GM12878 (cell line): ENCODE measurements at places on chromosomes 3 and 15. TPM values are rescaled to one million over a fixed set of nuclear protein-coding genes. Genes with fewer than 3 reads are reported as not detected.

DNA sequence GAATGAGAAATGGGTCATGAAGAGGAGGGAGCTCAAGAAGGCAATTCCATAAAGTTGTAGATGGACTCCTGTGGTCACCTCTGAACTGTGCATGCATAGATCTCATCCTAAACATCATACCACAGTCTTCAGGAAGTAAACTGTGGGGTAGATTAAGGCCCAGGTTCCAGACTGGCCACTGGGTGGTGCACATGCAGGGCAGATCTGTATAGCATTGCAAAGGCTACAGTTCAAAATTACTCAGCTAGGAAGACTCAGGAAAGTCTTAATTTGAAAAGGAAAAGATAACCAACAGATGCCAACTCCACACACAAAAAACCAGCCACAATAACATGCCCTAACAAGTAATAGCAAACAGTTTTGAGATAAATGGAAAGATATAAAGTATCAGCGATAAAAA, 20.3 kb downstream of the KY start:
- no peaks in the 10 kb centered on the region for H3K36me3 ChIP-seq
- no peak overlapping the region for H3K27ac ChIP-seq
- no peak overlapping the region for H3K4me3 ChIP-seq
- H3K27me3 ChIP-seq: no peaks in the 10 kb centered on the region

- no peaks in the 10 kb centered on the region for H3K4me1 ChIP-seq
- no peak overlapping the region for H3K4me3 ChIP-seq
- H3K27ac ChIP-seq: no peak overlapping the region
- no peaks in the 10 kb centered on the region for H3K36me3 ChIP-seq
These were observed 246.4 kb upstream of the TLE3 start for GRCh38 chr15:70343961-70344621.

DNA sequence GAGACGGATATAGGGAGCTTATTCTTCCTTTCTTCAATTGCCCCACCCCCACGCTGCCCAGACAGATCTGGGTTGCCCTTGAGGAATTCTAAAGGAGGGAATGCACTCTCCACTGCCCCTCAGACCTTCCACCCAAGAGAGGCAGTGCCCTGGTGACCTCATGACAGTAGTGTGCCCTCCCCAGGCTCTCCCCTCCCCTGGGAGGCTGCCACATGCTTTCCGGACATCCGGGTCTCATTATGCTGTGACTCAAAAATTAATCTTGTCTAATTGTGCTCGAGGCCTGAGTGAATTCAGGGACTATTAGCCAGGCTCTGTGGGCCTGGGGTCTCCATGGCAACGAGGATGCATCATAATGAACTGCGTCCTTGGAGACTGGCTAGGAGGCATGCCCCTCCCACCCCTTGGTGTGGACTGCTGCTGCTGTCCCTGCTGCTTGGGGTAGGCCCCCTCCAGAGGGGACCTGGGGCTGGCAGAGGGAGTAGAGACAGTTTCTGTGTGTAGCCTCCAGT, 20.8 kb downstream of the CORO2B start:
- H3K27me3 ChIP-seq: no peaks in the 10 kb centered on the region; the same call in 1 of the 2 replicates
- no peak overlapping the region for H3K27ac ChIP-seq
- no peaks in the 10 kb centered on the region for H3K4me1 ChIP-seq
- no peaks in the 10 kb centered on the region for H3K36me3 ChIP-seq
- DNase-seq: no peak

DNA sequence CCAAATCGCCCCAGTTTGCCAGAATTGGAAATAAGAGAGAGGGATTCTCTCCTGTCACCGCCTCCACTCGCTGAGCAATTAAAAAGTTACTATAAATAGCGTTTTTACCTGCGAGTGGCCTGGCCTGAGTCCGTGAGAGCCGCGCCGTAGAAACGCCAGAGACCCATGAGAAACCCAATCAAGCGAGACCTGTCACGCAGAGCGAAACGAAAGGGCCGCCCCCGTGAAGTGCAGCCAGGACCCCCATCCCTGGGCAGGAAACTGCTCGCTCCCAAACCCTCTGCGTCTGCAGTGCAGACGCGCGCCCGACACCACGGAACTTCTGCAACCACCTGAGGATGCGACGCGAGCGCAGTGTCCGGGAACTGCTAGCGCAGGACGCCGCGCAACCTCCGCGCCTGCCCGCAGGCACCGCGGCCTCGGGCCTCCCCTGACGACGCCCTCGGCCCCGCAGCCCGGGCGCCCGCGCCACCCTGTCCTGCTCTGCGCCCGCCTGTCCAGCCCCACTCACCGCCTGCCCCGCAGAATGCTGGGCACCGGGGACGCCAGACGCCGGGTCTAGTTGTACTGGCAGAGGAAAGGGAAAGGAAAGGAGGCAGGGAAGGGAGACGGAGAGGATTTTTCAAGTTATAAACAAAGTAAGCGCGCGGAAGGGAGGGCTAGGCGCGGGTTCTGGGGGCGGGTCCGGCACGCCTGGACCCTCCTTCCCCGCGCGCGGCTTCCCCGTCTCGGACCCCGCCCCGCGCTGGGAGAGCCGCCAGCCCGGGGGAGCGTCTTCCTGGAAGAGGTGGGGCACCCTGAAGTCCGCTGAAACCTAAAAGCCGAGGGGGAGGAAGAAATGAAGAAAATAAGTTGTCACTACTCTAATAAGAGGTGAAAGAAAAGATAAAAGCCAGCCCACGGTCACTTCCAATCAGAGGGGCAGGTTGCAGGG, at the start of gene PLSCR4:
TSS of gene PLSCR4 (minus strand) at position 657 of the 934 bp plus-strand sequence. CDS start 29,034 bp downstream, outside the sequence.
- H3K4me1 ChIP-seq: no peaks in the 10 kb centered on the region
- H3K36me3 ChIP-seq: no peaks in the 10 kb centered on the region
- no peak for DNase-seq
- H3K27me3 ChIP-seq: no peaks in the 10 kb centered on the region
- peak within 1 kb of the TSS; percentile 60 for H3K4me3 ChIP-seq

- no peak overlapping the region for H3K27ac ChIP-seq
- H3K27me3 ChIP-seq: no peaks in the 10 kb centered on the region
- no peak overlapping the region for H3K4me3 ChIP-seq
- no peaks in the 10 kb centered on the region for H3K4me1 ChIP-seq
- no peaks in the 10 kb centered on the region for H3K36me3 ChIP-seq
These were observed 10.2 kb upstream of the FAH start for GRCh38 chr15:80142646-80143045.

DNA sequence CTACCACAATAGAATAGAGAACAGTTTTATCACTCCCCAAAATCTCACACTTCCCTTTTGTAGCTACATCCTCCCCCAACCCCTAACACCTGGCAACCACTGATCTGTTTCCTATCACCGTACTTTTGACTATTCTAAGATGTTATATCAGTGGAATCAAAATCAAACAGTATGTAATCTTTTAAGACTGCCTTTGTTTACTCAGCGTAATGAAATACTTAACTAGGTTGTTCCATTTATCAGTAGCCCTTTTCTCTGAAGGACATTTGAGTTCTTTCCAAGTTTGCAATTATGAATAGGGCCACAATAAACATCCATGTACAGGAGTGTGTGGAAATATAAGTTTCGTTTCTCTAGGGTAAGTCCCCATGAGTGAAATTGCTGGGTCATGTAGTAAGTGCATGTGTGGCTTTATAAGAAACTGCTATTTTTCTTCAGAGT, 372.3 kb downstream of the SV2B start:
- no peaks in the 10 kb centered on the region for H3K4me1 ChIP-seq
- H3K27me3 ChIP-seq: no peaks in the 10 kb centered on the region
- DNase-seq: no peak
- no peak overlapping the region for H3K27ac ChIP-seq
- H3K36me3 ChIP-seq: no peaks in the 10 kb centered on the region

GRCh38 chr3:172675441-172676193, 35.2 kb downstream of the NCEH1 start:
- no peaks in the 10 kb centered on the region for H3K36me3 ChIP-seq
- H3K27me3 ChIP-seq: no peaks in the 10 kb centered on the region
- no peak for DNase-seq
- H3K4me1 ChIP-seq: no peaks in the 10 kb centered on the region

GRCh38 chr3:119912220-119912619, 130.3 kb downstream of the NR1I2 start:
- peak overlapping the region; percentile 24; the same call in 1 of the 2 replicates for H3K27ac ChIP-seq
- peaks cover 8% of the 10 kb centered on the region for H3K4me1 ChIP-seq
- DNase-seq: no peak
- H3K36me3 ChIP-seq: peaks cover 11% of the 10 kb centered on the region; the same call in 1 of the 2 replicates
- H3K27me3 ChIP-seq: no peaks in the 10 kb centered on the region
- no peak overlapping the region for H3K4me3 ChIP-seq

DNA sequence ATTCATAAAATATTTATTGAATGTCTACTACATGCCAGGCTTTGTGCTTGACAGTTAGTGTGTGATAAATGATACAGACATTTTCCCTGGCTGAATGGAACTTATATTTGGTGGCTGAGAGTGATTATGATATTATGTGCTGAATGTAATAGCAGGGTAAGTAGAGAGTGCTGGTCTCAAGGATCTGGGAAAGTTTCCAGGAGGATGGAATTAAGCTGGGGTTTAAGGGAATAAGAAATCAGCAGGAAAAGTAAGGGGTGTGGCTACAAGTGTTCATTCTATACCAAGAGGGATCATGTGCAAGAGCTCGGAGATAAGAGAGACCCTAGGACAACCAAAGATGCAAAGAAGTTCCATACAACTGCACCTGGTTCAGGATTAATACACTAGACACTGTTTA, 500.1 kb upstream of the CFAP20DC start:
- H3K4me1 ChIP-seq: no peaks in the 10 kb centered on the region
- H3K27ac ChIP-seq: no peak overlapping the region
- no peaks in the 10 kb centered on the region for H3K27me3 ChIP-seq

DNA sequence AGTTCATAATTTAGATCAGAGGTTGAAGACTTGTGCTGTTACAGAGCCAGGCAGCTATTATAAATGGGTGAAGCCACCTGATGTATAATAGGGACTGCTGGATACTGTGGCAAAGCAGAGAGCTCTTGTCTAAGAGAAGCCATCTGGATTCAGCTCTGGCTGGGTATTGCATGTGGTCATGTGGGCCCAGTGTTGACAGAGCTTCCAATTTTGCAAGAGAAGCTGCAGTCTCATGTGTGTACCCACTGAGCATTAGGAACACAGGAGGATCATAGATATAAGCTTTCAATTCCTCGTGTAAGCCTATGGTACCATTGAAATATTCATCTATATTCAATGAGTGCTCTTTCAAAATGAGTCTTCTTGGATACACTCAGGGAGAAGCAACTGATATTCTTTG, 303.9 kb upstream of the SLCO3A1 start:
- DNase-seq: no peak
- no peaks in the 10 kb centered on the region for H3K27me3 ChIP-seq
- no peak overlapping the region for H3K27ac ChIP-seq
- H3K36me3 ChIP-seq: no peaks in the 10 kb centered on the region
- H3K4me1 ChIP-seq: no peaks in the 10 kb centered on the region
- no peak overlapping the region for H3K4me3 ChIP-seq

GRCh38 chr3:178658694-178659325, 122.6 kb downstream of the KCNMB2 start:
- H3K4me3 ChIP-seq: no peak overlapping the region
- H3K4me1 ChIP-seq: no peaks in the 10 kb centered on the region; the same call in 1 of the 2 replicates
- no peak for DNase-seq
- H3K27ac ChIP-seq: no peak overlapping the region
- no peaks in the 10 kb centered on the region for H3K36me3 ChIP-seq

DNA sequence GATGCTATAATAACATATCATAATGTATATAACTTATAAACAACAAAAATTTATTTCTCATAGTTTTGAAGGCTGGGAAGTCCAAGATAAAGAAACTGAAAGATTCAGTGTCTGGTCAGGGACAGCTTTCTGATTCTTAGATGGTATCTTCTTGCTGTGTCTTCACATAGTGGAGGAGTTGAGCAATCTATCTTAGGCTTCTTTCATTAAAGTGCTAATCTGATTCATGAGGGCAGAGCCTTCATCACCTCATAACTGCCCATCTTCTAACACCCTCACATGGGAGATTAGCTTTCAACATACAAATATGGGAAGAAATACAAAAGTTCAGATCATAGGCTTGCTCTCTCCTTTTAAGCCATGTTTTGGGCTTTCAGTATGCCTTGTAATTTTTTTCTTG, 774.8 kb upstream of the EPHA6 start:
- DNase-seq: no peak
- no peaks in the 10 kb centered on the region for H3K27me3 ChIP-seq
- H3K36me3 ChIP-seq: no peaks in the 10 kb centered on the region
- H3K4me3 ChIP-seq: no peak overlapping the region

DNA sequence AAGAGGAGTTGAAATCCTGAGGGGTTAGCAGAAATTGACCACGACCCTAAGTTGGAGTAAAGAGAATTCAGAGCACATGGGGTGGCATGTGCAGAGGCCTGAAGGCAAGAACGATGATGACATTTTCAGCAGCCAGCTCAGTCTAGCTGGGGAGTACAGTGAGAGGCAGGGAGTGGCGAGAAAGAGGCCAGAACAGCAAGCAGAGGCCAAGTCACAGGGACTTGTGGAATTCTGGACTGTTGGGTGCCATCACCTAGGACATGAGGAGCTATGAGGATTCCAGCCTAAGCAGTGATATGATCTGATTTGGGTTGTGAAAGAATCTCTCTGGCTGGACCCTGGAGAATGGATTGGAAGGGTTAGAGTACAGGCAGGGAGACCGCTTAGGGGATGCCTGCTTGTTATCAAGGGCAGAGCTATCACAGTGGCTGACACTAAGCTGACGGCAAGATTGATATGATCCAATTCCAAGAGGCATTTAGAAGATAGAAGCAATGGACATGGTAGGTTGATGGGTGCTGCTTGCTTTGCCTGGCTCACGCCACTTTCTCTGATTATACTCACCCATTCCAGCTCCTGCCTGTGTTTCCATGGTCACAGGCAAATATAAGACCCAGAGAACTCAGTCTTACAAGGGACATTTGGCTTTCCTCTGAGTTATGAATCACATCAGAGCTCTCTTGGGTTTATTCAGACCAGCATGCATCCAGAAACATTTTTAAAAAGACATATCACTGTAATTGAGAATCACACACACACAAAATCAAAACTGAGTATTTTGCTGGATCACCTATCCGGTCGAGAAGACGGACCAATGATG, 66.4 kb downstream of the LRTM1 start:
- H3K36me3 ChIP-seq: no peaks in the 10 kb centered on the region
- no peak for DNase-seq
- no peak overlapping the region for H3K27ac ChIP-seq
- no peaks in the 10 kb centered on the region for H3K4me1 ChIP-seq
- no peak overlapping the region for H3K4me3 ChIP-seq

DNA sequence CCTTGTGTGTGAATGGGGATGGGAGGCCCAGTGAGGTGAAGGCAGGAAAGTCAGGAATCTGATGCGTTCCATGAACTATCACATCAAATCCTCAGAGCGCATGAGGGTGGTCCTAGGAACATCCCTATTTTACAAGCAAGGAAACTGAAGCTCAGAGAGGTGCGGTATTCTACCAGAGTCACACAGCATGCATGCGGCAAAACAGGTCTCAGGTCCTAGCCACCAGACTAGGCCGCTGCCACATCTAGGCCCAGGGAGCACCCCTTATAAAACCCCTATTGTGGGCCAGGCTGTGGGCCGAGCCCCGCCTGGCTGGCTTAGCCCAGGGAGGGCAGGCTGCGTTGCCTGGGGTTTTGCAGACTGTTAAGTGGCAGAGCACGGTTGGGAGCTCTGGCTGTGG, 17.9 kb upstream of the GRIP2 start:
- no peak overlapping the region for H3K4me3 ChIP-seq
- H3K4me1 ChIP-seq: no peaks in the 10 kb centered on the region
- no peak overlapping the region for H3K27ac ChIP-seq

- no peaks in the 10 kb centered on the region for H3K27me3 ChIP-seq
- no peak overlapping the region for H3K27ac ChIP-seq
- H3K4me3 ChIP-seq: no peak overlapping the region
These were observed 27.1 kb downstream of the IL20RB start for GRCh38 chr3:136984837-136985236.

GRCh38 chr15:39880718-39881387, 39.2 kb downstream of the GPR176 start:
- no peaks in the 10 kb centered on the region for H3K36me3 ChIP-seq
- H3K27me3 ChIP-seq: no peaks in the 10 kb centered on the region
- no peaks in the 10 kb centered on the region for H3K4me1 ChIP-seq
- H3K4me3 ChIP-seq: no peak overlapping the region
- no peak overlapping the region for H3K27ac ChIP-seq

The SENP7 gene
- total RNA-seq: 7.8 and 7.9 TPM in 2 replicates

The RASGRF1 gene
- total RNA-seq: 0.85 and 1.1 TPM in 2 replicates

The MEIS2 gene
- 33.4 and 34.8 TPM in 2 replicates for total RNA-seq

The ROBO1 gene
- 1.7 and 1.8 TPM in 2 replicates for total RNA-seq

The CNTN3 gene
- total RNA-seq: not detected in 2 replicates

The TIPARP gene
- 13.8 and 14.8 TPM in 2 replicates for total RNA-seq
